ENCODE measurements at places on chromosomes 12 and 14.

GRCh38 chr12:54030889-54031471 lies 1.9 kb upstream of the HOXC5 start:
- peak; percentile 66 for DNase-seq

DNA sequence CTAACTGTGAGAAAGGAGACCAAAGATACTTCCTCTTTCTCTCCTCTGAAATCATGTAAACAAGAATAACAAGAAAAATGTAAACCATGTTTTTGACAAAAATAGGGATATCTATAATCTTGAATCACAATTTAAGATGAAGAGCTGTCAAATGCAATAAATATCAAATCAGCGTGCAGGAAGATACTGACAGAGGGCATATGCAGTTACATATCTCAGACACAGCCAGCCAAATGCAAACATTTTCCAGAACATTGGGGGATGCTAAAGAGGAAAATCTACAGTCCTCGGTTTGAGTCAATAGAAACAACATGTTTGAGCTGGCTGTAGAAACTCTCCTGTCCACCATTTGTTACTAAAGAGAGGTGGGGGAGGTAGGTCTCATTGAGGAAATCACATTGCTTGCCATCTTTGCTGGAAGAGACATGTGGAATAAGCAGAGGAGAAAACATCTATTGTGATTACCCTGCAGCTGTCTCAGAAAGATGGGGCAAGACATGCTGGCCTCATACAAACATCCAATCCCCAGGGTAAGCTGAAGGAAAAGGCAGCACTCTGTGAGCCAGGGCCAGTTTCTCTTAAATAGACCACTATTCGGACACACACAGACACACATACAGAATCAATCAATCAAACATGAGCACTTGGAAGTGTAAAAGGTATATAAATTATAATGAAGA lies 43.5 kb downstream of the CNTN1 start:
- no peak for DNase-seq

DNA sequence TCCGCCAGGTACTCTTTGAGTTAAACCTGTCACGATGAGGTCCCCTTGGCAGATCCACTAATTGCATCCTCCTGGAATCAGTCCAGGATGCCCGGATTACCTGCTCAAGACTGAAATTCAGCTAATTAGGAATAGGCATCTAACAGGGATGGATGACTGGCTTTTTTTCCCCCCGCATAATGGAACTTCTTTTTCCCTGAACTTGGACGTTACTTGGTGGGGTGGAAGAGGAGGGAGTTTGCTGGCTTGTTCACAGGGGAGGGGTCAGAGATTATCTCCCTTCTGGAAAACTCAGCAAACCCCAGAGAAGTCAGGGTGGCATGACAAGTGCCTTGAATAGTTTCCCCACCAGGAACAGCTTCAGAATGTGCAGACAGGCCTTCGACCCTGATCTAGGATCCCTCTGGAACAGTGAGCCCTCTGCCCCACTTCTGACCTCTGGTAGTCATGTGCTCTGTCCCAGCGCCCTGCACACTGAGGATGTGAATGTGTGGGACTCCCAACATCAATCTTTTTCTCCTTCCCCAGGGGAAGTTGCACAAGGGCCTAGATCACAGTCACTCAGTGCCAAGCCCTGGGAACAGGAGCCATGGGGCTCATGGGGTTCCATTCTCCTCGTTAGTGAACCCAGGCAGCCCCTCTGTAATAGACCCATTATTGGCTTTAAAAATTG lies 142.5 kb downstream of the SMOC1 start:
- no peak for DNase-seq

DNA sequence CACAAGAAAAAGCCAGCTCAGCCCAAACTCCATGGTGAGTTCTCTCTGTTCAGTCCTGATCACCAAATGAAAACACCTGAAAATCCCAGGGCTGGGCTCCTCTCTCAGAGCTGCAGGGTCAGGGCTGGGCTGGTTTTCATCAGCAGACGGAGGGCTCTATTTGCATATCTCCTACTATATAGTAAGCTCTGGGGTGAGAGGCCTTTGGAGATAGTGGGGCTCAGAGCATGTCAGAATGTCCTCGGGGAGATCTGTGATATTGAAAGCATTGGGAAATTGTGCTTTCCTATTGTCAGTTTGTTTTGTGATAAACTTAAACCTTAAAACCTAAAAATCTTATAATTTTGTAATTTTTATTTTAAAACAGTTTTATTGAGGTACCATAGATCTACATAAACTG lies 742.6 kb downstream of the TMEM121 start:
- no peak for DNase-seq

GRCh38 chr14:38547961-38548490 lies 292.1 kb upstream of the CLEC14A start:
- DNase-seq: no peak

DNA sequence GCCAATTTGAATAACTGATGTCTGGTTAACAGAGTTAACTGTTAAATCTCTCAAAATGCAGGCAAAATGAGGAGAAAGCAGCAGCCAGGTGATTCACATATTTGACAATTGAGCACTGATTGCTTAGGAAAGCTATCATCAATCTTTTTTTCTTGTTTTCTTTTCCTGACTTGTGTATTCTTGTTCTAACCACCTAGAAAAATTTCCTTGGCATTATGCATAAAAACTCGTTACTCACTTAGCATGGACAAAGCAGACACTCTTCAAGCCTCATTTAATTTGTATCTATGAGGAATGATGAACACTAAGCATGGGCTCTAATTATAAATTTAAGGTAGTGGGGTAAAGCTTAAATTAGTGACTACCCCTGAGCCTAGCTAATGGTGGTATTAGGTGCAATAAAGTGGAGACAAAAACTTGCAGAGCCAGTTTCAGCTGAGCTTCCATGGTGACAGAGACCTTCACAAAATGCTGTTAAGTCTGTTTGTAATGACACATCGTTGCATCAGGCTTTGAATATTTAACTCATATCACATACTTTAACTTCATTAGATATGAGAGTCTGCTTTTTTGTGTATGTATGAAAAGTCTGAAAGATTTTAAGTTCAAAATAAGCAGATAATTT lies 52.0 kb downstream of the RASSF9 start:
- DNase-seq: no peak

Data from astrocyte of the spinal cord (primary cell).